ENCODE measurements at places on chromosomes 16 and 17.
A peak's percentile ranks its signal among the peaks of the same experiment; 100 is the strongest.

DNA sequence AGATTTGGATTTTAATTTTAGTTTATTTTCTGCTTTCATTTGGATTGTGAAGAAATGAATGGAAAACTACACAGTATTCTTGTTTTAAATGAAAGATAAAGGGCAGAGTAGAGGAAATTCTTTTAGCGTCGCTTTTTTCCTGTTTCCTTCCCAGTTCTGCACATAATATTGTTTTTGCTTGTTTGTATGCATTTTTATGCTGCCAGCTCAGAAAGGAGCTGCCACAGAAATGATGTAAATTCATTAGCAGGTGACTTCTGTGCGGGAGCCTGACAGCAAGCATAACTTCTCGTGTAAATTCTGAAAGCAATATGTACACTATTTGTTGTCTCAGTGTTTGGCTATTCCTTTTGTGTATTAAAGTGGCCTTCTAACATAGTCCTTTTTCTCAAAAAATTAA lies 234.6 kb downstream of the PHKB start:
- no peak for DNase-seq

DNA sequence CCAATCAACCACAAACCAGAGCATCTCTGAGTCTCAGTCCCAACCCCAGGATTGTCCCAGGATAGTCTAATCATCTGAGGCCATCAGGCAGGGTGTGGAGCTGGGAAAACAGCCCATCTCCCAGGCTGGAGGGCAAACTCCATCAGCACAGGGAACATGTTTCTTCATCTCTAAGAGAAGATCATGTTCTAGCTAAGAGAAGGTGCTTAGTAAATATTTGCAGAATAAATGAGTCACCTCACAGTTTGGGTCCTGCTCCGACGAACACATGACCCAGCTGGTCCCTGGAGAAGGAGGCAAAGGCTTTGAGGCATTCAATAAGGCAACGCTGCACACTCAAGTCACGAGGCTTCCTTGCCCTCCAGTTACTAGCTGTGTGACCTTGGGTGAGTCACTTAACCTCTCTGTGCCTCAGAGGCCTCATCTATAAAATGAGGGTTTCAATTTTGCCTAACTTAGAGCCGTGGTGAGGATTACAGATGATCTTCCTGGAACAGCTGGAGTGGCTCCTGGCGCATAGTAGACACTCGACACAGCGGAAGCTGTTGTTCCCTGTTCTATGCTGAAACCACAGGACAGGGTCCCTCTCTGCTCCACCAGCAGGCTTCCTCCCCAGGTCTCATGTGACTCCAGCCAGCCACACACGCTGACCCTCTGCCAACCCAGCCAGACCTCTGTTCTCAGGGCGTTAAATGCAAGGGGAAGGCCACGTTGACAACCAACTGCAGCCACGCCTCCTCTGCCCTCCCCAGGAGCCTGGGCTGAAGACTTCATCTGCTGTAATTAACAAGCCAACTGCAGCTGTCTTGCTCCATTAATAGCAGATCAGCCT lies 10.3 kb upstream of the RPL38 start:
- no peak for DNase-seq

DNA sequence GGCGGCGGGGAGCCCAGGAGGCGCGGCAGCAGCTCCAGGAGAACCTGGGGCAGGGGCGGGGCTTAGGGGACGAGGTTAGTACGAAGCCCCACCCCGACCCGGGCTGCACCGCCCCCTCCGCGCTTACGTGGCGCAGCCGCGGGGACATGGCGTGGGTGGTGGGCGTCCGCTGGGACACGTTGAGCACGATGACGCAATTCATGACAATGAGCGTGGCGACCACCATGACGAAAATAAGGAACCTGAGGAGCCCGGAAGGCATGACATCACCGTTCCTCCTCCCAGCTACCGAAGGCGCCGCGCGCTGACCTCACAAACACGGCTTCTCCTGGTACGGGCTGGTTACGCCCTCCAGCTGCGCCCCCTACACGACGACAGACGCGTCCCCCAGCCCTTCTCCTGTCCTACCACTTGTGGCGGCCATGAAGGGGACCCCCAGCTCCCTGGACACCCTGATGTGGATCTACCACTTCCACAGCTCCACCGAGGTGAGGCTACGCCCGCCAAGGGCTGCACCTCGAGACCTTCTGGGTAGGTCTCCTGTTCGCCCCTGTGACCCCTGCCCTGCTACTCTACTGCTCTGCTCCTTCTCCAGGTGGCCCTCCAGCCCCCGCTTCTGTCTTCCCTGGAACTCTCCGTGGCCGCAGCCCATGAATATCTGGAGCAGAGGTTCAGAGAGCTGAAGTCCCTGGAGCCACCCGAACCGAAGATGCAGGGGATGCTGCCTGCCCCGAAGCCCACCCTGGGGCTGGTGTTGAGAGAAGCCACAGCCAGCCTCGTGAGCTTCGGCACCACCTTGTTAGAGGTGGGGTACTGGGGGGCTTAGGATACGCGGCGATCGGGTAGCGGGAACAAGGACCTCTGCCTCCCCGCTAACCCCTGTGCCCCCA lies at the start of gene C17orf107:
TSS of gene C17orf107 (plus strand) at position 196 of the 890 bp plus-strand sequence. CDS start at position 423, 227 bp downstream.
- DNase-seq, result peak; percentile 83

DNA sequence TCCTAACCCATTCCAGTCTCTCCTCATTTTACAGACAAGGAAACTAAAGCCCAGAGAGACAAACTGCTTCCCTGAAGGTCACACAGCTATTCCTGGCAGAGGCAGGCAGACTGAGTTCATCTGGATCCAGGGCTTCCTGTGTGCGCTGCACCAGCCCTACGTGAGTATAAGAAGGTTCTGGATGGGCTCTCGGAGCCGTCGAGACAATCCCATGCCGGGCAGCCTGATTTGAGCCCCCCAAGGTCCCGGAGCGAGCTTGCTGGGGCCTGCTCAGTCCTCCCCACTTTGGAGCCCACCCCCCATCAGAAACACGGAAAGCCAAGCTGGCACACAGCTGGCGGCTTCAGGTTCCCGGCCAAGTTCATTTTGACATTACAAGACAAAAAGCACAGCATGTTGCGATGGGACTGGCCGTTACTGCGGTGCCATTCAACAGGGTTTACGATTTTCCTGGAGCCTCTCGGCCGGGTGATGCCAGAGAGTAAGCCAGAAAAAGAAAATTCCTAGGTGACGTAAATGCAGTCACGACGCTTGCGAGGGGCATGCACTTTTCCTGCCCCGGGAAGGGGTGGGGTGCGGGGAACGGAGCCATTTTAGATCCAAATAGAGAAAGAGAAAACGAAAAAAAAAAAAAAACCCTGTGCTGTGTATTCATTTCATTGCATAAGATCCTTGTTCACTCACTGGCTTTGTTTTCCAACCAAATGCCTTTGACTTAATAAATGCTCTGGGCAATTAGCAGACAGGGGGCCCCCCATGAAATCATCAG lies 167.1 kb upstream of the FOXF1 start:
- peak; percentile 72 for DNase-seq

GRCh38 chr17:82887255-82888164 lies 47.7 kb upstream of the ZNF750 start:
- DNase-seq, result no peak

DNA sequence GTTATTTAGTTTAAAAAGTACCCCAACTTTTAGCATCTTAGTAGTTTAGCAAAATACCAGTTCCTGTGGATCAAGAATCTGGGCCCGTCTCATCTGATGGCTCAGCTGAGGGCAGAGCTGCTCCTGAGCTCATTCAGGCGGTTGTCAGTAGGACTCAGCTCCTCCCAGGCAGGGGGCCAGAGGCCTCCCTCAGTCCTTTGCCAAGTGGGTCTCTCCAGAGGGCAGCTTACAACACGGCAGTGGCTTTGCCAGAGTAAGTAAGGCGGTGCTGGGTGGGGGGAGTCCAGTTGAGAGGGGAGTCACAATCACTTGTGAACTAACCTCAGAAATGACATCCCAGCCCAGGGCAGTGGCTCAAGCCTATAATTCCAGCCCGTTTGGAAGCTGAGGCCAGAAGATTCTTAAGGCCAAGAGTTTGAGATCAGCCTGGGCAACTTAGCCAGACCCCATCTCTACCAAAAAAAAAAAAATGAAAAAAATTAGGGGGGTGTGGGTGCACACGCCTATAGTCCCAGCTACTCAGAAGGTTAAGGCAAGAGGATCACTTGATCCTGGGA lies 81.5 kb upstream of the MED9 start:
- no peak for DNase-seq

DNA sequence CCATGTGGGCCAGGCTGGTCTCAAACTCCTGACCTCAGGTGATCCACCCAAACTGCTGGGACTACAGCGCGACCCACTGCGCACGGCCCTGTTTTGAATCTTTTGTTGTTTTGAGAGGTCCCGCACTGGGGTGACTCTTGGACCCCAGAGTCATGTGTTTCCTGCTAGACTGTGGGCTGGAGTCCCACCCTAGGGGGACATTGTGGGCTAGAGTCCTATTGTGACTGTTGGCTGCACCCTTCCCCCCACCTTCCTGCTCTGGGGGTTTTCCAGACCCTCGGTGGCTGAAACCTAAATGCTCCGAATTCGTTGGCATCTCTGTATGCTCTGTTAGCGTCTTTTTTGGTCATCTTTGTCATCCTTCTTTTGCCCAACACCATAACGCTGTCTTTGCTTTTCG lies 16.0 kb downstream of the NUPR1 start:
- DNase-seq, result no peak

DNA sequence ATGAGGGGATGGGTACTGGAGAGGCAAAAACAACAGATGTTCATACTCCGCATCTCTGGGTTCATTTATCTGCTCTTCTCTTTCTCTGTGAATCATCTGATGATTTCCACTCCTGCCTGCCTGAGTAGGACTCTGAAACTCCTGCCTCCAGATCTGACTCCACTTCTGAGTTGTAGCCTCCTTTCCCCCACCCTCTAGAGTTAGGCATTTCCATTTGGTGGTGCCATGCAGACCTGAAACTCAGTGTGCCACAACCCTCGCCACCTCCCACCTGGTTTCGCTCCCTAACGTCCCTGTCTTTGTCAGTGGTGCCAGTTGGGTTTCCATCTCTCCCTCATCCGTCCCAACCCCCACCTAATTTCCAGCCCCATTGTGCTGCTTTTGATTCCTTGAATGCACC lies 126.2 kb downstream of the PRKCB start:
- no peak for DNase-seq

- no peak for DNase-seq
Observed at GRCh38 chr17:70288540-70289290, 119.4 kb downstream of the KCNJ2 start.

GRCh38 chr16:9556949-9557665 lies 465.7 kb downstream of the HAPSTR1 start:
- no peak for DNase-seq

DNA sequence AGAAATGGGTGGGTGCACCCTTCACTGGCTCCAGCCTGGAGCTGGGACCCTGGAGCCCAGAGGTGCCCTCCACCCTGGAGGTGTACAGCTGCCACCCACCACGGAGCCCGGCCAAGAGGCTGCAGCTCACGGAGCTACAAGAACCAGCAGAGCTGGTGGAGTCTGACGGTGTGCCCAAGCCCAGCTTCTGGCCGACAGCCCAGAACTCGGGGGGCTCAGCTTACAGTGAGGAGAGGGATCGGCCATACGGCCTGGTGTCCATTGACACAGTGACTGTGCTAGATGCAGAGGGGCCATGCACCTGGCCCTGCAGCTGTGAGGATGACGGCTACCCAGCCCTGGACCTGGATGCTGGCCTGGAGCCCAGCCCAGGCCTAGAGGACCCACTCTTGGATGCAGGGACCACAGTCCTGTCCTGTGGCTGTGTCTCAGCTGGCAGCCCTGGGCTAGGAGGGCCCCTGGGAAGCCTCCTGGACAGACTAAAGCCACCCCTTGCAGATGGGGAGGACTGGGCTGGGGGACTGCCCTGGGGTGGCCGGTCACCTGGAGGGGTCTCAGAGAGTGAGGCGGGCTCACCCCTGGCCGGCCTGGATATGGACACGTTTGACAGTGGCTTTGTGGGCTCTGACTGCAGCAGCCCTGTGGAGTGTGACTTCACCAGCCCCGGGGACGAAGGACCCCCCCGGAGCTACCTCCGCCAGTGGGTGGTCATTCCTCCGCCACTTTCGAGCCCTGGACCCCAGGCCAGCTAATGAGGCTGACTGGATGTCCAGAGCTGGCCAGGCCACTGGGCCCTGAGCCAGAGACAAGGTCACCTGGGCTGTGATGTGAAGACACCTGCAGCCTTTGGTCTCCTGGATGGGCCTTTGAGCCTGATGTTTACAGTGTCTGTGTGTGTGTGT lies 46.8 kb downstream of the IL21R start:
- peak; percentile 9 for DNase-seq

DNA sequence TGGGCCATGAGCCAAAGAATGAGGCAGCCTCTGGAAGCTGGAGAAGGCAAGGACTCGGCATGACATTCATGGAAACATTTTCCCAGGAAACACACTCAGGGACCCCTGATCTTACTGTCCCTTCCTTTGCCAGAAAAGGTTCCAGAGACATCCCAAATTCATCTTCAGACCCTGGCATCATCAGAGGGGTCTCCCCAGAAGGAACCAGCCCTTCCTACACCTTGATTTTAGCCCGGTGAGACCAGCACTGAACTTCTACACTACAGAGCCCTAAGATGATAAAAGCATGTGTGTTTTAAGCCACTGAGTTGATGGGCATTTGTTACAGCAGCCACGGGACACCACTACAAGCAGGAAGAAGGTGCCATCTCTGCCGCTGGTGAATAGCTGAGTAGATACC lies 262.3 kb downstream of the C16orf95 start:
- no peak for DNase-seq

DNA sequence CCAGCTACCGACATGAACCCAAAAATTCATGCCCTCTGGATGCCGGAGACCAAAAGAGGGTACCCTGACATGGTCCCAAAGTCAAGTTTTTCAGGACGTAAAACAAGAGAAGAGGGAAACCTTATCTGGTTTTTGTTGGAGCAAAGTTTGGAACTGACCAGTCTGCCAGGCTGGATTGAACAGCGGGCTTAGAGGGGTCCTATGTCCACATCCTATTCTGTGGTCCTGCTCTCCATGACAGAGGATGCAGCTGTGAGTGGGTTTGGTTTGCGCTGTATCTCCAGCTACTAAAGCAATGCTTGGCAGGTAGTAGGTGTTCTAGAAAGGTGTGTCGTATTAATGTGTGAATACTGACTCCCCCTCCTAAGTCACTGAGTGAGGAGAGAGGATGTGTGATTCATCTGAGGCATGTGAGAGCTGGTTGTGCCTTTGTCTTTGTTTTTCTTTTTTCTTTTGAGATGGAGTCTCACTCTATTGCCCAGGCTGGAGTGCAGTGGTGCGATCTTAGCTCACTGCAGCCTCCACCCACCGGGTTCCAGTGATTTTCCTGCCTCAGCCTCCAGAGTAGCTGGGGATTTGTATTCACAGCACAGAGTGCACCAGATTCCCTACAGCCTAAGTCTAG lies 31.0 kb downstream of the PMM2 start:
- DNase-seq, result no peak

GRCh38 chr17:31475378-31476162 lies 84.1 kb downstream of the RAB11FIP4 start:
- no peak for DNase-seq

DNA sequence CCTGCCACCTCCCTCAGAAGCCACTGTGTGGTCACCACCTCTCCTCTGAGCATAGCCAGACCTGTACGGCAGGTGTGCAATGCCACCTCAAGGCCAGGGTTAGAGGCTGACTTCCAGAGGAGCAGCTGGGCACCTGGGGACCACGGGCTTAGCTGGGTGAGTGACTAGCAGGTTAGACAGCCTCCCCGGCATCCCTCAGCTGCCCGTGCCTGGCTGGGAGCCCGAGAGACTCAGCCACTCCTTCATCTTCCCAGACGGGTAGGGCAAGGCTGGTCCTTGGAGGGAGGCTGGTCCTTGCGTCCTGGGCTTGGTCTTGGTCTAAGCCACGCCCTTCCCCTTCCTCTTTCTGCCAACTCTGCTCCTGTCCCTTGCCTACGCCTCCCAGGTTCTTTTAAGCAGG lies 7.8 kb downstream of the CRHR1 start:
- DNase-seq, result no peak

- DNase-seq, result no peak
Observed at GRCh38 chr17:46020023-46020761, 21.1 kb downstream of the STH start.

Data from brain (organoid and tissue), 16 donors.